Lower lobe of right lung (tissue), 2 donors: ENCODE measurements at places on chromosomes 2 and 18. TPM values are rescaled to one million over a fixed set of nuclear protein-coding genes. Genes with fewer than 3 reads are reported as not detected.

GRCh38 chr2:172436889-172437288 lies 9.5 kb downstream of the ITGA6 start:
- no peak for DNase-seq

- DNase-seq: peak; percentile 66
Observed at GRCh38 chr2:168550670-168551069, 94.6 kb downstream of the CERS6 start.

- DNase-seq: no peak
Observed at GRCh38 chr2:227402959-227403358, 15.2 kb upstream of the SCYGR1 start.

- DNase-seq: no peak
Observed at GRCh38 chr2:217901400-217901799, 101.4 kb downstream of the TNS1 start.

- DNase-seq: no peak
Observed at GRCh38 chr18:60027397-60027796, 127.6 kb downstream of the PMAIP1 start.

DNA sequence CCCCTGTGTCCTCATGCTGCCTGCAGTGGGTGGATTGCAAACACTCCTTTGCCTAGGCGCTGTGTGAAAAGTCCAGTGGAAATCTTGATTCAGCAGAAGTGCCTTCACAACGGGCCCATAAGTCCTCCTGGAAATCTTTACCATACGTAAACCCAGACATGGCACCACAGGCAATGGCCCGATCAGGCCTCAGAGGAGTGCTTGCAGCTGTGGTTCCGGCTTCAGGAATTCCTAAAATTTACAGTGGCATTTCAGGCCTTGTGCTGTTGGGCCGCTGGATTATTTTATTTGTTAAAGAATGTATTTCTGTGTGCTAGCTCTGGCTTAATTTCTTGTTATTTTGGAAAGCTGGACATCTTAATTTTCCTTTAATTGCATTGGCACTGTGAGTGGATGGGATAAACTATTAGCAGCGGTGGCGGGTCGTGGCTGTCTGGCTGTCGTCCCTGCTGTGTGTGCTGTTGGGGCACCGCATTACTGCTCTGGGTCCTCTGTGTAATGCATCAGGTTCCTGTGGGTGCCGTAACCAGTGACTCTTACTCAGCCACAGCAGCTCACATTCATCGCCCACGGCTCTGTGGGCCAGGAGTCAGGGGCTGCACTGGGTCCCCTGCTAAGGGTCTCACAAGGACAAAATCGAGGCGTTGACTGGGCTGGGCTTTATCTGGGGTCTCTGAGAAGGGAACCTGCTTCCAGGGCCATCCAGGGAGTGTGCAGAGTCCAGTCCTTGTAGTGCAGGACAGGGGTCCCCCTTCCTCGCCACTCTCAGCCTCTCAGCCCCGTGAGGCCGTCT lies 73.1 kb downstream of the RTP5 start:
- DNase-seq: no peak

DNA sequence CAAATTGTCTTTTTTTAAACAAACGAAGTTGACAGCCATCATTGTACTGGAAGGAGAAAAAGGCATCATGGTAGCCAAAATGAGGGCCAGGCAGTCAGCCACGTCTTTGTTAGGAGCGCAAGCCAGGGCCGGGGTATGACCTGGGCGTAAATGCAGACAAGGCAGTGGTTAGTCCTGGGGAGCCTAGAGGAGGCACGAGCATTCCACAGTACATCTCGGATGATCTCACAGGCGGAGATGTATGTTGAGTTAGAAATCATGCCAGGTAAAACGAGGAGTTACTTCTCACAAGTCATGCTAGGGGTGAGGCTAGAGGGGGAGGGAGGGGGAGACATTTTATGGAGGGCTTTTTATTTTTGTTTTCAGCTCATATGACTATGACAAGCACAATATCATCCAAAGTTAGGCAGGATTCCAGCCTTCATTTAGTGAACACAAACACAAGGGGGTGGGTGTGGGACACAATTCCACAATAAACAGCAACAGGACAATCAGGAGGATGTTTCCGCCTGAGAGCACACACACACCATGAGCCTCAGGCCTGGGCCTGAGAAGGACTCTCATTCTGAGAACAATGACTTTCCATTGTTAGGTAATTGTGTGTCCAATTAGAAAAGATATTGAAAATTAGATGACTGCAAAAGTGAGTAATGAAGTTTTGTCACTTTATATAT lies 64.4 kb upstream of the PGAP1 start:
- DNase-seq: no peak

DNA sequence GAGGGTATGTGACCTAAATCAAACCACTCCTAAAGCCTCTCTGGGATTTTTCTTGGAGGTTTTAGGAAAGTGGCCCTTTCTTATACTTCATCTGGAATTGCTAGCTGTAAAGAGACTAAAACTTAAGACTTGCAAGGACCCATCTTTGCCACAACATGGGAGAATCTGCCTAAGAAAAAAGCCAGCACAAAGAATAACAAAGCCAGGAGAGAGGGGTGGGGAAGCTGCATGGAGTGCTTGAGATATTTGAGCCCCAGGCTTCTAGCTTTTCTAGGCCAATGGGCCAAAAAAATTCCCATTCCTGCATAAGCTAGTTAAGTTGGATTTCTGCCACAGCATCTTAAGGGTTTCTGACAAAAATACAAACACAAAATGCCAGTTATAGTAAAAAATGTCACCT lies 38.5 kb upstream of the LYPD6 start:
- no peak for DNase-seq

- no peak for DNase-seq
Observed at GRCh38 chr2:16293398-16293797, 353.0 kb downstream of the MYCN start.

- no peak for DNase-seq
Observed at GRCh38 chr18:70047931-70048603, 100.4 kb upstream of the CD226 start.

ADAM23 gene
- total RNA-seq: 2.5 TPM

- no peak for DNase-seq
Observed at GRCh38 chr2:221558107-221558506, 14.0 kb downstream of the EPHA4 start.

GRCh38 chr18:29034113-29034856 lies 857.4 kb upstream of the CDH2 start:
- DNase-seq: no peak

DNA sequence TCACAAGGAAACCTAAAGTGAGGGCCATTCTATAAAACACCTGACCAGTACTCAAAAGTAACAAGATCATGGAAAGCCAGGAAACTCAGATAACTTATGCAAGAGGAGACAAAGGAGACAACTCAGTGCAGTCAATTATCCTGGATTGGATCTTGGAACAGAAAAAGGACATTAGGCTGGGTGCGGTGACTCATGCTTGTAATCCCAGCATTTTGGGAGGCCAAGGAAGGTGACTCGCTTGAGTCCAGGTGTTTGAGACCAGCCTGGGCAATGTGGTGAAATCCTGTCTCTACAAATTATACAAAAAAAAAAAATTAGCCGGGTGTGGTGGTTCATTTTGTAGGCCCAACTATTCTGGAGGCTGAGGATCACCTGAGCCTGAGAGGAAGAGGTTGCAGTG lies 424.5 kb upstream of the SPRED2 start:
- DNase-seq: no peak

GRCh38 chr18:35577045-35577848 lies 4.3 kb upstream of the GALNT1 start:
- no peak for DNase-seq

KIF5C gene
- 0.47 TPM for total RNA-seq

RAB6C gene
- total RNA-seq: not detected

GRCh38 chr18:13007248-13007560 lies 16.0 kb downstream of the CEP192 start:
- no peak for DNase-seq

LIMS3 gene
- total RNA-seq: 2.4 TPM

GRCh38 chr2:74882299-74882687 lies 48.4 kb downstream of the HK2 start:
- no peak for DNase-seq

GALNT13 gene
- total RNA-seq: 2.4 TPM

GRCh38 chr2:239014458-239015217 lies 166.8 kb downstream of the TWIST2 start:
- DNase-seq: no peak

COL6A3 gene
- 114 TPM for total RNA-seq

SLC16A14 gene
- 2.2 TPM for total RNA-seq

RNF152 gene
- total RNA-seq: 13.4 TPM

DNA sequence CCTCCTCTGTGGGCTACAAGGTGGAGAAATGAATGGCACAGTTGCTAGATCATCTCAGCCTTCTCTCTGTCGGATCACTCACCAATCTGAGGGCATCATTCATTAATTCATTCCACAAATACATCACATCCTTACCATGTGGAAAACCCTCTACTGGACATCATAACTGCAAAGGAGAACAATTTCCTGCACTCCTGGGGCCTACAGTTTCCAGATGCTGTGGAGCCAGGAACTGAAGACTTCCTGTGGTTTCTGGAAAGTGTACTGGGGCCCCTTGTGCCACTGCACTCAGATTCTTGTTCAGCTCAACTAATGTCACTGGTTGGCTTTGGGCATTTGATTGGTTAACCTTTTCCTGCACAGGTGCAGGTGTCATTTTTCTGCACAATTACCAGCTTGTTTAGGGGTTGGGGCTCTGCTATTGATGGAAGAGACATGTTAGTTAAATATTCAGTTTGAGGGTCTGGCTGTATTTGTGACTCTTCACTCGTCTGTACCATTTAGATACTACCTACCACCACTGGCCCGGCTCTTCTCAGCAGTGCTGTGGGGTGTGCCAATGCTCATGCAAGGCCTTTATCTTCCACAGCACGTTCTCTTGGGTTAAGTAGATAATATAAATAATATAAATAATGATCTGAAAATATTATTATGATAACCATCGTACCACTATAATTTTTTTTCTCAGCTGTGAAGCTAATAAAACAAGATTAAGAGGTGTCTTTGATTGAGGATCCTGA lies 427.3 kb downstream of the TSN start:
- DNase-seq: no peak

- DNase-seq: no peak
Observed at GRCh38 chr2:178553047-178553446, 72.8 kb downstream of the PLEKHA3 start.

DNA sequence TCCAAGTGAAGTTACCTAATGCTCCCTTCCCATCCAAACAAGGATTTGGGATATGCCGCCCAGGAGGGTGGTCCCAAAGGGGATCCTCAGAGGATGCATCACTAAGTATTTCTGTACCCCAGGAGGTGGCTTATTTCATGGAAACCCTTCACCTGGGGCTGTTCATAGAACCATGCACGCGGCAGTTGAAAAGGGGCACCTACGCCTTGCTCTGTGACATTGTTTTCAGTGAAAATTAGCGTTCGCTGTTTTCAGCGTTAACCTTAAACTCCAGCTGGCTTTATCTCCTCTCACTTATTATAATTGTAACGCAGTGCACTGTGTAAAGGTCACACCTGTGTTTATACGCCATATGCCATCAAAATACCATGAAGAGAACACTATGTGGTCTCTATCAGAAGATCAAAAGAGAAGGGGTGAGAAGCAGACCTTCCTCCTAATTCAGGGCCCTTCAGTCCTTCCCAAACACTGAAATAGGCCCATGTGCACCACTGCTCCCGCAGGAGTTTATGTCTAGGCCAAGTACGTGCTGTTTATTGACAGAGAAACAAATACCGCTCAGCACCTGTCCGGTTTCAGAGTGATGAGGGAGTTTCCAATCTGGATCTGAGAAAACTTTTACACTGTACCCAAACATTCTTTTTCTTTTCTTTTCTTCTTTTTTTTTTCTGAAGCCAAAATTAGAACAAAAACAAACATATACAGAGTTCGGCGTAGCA lies 162.1 kb downstream of the BCL2 start:
- no peak for DNase-seq

DNA sequence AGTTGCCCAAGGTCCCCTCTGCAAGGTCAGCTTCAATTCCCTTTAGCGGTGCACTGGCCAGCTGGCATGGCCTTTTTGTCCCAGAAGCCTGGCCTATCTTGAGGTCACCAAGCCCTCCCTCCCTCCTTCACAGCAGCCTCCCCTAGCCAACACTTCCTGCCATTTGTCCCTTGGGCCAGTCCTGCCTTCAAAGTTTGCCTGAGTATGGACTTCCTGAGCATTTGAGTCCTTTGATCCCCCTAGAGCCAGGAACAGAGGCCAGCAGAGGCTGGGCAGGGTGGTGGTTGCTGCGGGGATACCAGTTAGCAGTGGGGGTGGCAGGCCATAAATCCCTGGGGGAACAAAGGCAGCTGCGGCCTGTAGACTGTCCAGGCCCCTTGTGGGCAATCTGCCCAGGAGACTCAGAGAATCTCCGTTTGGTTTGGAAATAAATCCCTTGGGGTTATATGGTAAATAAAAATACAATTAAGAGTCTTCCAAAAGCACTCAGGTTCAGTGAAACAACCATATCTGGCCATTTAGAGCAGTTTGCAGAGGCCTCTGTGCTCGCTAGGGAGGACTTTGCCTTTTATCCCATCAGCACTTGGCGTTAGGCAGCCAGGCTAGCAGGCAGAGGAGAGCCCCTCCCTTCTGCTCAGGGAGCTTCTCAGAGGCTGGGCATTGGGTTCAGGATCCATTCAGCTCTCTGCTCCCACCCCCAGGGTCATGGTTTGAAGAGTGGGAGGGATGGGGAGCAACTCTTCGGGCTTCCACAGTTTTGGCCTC lies 3.1 kb upstream of the HES6 start:
- no peak for DNase-seq

DNA sequence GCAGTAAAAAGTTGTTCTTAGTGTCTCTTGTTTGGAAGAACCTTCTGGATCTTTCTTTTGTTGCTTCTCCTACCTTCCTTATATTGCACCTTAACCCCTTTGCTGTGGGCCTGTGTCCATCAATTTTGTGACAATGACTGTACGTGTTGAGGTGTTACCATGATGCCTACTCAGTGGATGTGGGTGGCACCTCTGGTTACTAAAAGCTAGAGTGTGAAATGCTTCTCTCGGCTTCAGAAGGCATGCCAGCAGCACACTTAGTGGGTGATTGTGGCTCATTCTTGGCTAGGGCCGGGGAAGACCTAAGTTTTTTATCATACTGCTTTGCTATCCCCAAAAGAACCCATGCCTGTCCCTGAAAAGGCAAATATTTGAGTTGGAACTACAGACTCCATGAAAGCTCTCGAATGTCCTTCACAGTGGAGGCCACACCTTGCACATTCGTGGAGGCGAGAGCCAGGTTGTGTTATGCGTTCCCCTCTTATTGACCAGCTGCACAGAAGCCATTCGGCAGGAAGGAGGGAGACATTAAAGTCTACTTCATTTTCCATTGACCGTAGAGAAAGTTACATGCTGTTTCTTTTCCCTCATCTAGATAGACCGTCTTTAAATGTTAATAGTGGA lies 513.2 kb upstream of the RAB12 start:
- peak; percentile 60 for DNase-seq

- DNase-seq: no peak
Observed at GRCh38 chr18:13211534-13211933, 7.0 kb upstream of the LDLRAD4 start.

GRCh38 chr2:240520130-240520973 lies 37.4 kb downstream of the ANKMY1 start:
- no peak for DNase-seq

DNA sequence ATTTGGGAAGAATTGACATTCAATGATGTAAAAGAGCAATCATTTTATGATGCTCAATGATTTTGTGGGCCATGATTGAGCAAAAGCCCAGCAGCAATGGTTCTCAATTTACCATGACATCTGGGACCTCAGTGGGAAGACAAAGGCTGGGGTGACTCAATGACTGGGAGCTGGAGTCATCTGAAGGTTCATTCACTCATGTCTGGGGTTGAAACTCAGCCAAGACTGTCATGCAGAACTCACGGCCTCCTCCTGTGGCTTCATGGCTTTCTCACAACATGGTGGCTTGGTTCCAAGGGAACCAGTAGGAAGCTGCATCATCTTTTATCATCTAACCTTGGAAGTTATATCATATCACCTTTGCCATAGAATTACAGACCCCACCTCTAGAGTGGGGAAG lies 45.1 kb upstream of the CD226 start:
- DNase-seq: no peak
